ENCODE measurements at places on chromosomes 4 and X. TPM values are rescaled to one million over a fixed set of nuclear protein-coding genes. Genes with fewer than 3 reads are reported as not detected.

DNA sequence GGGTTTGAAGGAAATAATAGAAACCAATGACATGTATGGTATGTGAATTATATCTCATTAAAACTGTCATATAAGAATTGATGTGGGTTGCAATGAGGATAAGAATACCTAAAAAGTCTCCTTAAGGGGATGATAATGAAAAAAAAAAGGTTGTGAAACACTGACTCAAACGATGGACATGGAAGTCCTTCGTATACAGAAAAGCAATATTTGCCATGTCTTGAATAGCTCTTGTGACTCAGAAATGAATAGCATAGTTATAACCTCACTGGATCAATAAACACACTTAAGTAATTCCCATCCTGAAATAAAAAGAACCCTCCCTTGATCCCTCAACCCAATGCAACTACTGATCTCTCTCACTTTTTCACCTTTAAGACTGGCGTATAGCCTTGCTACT is 89.7 kb downstream of the OPHN1 start:
- no peak for DNase-seq

GRCh38 chr4:11632483-11632882 is 203.8 kb upstream of the HS3ST1 start:
- no peak for DNase-seq

The MMRN1 gene
- 22.4 TPM for polyA plus RNA-seq

The MAGEA8 gene
- polyA plus RNA-seq, result 0.12 TPM

The PAK3 gene
- polyA plus RNA-seq, result 2.2 TPM

Data from large intestine (tissue), 12 donors.